ENCODE measurements at places on chromosomes 12 and 14.

- no peak for DNase-seq
Observed at GRCh38 chr12:12442548-12443071, 85.7 kb downstream of the BORCS5 start.

DNA sequence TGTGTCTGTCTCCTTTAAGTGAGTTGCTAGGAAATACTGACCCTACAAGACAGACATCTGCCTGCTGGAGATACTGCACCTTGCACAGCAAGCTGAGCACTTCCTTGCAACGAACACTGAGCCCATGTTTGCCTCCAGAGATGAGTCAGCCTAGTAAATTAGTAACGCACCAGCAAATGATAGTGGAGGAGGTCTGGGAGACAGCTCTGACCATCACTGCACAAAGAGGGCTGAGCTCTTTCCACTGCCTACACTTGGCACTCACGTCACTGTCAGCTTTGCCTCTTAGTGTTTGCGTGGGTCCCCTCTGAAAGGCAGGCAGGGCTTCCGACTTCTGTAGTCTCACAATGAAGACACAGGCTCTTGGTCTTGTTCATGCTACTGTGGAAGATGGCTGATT is 109.0 kb downstream of the APAF1 start:
- no peak for DNase-seq

DNA sequence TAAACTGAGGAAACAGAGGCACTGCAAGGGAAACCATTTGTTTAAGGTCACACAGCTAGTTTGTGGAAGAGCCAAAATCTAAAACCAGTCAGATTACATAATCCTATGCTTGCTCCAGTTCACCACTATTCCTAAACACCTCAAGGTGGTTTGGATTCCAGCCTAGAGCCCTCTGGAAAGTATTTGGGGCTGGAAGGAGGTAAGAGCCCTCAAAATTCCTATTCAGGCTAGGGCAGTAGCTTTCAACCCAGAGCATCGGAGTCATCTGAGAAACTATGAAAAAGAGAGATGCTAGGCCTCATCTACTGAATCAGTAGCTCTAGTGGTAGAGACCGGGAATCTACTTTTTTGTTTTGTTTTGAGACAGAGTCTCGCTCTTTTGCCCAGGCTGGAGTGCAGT is 16.0 kb upstream of the SPPL3 start:
- no peak for DNase-seq

- no peak for DNase-seq
Observed at GRCh38 chr14:103775506-103775905, 59.9 kb downstream of the ZFYVE21 start.

DNA sequence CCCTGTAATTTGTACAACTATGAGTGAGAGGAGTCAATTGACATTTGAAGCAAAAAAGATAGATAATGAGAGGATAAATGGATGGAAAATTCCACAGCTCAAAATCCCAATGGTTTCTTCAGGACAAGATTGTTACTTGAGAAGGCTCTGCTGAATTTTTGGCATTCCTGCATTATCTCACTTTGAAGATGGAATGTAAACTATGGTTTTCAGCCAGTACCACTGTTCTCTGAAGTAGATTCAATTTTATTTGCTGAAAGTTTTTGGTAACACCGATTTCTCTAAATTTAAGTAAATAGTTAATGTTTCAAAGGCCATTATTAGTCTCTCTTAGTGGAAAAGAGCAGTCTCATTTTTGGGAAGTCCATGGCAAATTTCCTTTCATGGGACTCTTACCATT is 121.9 kb upstream of the SLC38A2 start:
- no peak for DNase-seq

- DNase-seq: no peak
Observed at GRCh38 chr12:27257104-27257843, 13.2 kb downstream of the STK38L start.

DNA sequence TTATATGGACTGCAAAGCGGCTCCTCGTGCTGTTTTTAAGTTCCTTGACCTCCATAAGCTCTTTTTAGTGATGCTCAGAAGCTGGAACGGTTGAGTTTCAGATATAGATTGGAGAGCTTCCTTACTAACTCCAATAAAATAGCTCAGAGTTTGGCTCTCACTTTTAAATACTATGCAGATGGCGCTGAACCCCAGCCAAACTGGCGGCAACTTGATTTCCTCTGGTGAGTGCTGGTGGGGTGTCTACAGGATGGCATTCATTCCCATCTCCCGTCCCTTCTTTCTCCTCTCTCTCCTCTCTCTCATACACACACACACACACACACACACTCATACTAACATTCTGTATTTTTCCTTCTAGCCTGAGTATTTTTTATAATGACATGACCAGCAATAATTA is 346.3 kb downstream of the ETNK1 start:
- no peak for DNase-seq

GRCh38 chr14:95044463-95045105 is 112.7 kb downstream of the DICER1 start:
- peak; percentile 51 for DNase-seq

DNA sequence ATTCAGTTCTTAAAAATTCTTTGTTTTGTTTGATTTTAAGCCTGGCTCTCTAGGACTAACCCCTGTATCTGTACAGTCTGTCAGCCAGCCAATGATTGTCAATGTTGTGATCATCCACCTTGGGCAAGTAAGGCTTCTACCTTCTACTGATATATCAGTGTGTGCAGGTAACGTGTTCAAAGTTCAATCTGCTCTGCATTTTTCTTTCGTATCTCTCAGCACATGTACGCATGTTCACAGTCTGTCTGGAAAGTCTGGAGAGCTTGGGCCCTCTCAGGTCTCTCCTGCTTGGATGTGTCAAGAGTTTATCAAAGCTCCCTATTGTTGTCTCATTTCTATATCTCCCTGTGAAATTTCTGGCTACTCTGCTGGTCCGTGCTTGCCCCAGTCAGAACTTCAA is 138.6 kb upstream of the VRK1 start:
- no peak for DNase-seq

- DNase-seq: no peak
Observed at GRCh38 chr12:13915096-13915495, 66.3 kb downstream of the GRIN2B start.

GRCh38 chr12:69211160-69211559 is 28.2 kb upstream of the CPSF6 start:
- no peak for DNase-seq

- no peak for DNase-seq
Observed at GRCh38 chr14:50792051-50792477, 38.9 kb downstream of the NIN start.

DNA sequence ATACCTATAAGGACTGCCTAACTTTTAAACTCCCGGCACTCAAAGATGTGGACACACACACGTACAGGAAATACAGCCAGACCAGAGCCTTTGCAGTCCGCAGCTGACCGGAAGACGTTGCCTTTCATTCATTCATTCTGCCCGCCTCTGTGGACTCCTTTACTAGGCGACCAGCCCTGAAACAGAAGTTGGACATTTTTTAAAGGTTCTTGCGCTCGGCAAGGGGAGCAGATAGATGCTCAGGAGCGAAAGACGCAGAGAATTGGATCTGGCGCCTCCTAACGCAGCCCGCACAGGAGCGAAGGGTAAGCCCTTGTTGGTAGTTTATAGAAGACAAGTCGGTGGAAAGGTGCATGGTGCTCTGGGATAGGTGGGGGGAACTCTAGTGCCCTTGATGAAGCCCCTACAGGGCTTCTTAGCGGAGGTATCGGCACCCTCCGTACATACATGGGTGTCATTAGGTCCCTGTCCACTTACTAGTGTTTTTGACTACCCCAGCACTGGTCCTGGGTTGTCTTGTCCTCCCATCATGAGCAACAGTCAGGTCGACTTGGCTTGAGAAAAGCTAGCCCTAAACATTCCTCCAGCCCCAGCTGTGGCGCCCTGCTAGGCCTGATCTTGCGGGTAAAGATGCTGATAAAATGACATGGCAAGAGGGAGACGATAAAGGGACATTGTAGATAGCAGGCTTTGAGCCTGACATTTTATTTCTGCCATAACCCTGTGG is at the start of gene KDM2B:
Gene KDM2B, minus strand, starts transcription at position 65 of the 727 bp plus-strand sequence. CDS start 112 bp downstream, outside the sequence.
- DNase-seq: no peak

DNA sequence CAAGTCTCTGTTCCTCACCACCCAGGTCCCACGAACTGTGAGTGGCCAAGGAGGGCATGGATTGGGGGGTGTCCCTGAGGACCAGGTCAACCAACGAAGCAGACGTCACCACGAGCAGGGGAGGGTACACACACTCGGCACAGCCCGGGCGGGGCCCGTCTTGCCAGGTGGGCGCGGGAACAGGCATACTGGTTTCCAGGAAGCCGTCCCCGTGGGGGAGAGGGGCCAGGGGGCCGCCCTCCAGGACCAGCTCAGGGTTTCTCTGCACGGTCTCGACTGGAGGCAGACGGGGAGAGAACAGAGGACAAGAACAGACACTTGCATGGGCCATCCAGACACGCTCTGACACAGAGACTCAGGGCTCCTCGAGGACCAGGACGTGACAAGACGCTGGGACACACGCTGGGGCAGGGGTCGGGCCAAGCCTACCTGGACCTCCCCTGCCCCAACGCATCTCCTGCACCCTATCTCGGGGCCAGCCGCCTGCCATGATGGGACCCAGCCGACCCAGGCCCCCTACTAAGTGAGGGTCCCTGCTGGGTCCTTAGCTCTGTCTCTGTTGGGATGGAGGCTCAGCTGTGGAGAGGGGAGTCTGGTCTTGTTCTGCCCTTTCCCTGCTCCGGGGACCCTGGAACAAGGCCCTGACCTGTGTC is 11.3 kb downstream of the ARL6IP4 start:
- DNase-seq: no peak

GRCh38 chr14:105394714-105395537 is 3.4 kb upstream of the TEX22 start:
- peak; percentile 73 for DNase-seq

DNA sequence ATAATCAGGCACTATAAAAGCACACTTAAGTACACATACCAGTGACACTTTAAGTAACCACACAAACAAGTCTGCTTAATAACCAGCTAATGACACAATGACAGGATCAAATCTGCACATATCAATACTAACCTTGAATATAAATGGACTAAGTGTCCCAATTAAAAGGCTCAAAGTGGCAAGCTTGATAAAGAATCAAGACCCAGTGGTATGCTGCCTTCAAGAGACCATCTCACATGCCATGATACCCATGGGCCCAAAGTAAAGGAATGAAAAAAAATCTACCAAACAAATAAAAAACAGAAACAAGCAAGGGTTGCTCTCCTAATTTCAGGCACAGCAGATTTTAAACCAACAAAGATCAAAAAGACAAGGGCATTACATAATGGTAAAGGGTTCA is 470.4 kb downstream of the TRHDE start:
- DNase-seq: no peak
